NCI-H345 (cell line): ENCODE measurements at places on chromosomes 3 and 15.
A peak's percentile ranks its signal among the peaks of the same experiment; 100 is the strongest.

GRCh38 chr3:183312433-183312832 is 59.4 kb downstream of the B3GNT5 start:
- no peak for DNase-seq

DNA sequence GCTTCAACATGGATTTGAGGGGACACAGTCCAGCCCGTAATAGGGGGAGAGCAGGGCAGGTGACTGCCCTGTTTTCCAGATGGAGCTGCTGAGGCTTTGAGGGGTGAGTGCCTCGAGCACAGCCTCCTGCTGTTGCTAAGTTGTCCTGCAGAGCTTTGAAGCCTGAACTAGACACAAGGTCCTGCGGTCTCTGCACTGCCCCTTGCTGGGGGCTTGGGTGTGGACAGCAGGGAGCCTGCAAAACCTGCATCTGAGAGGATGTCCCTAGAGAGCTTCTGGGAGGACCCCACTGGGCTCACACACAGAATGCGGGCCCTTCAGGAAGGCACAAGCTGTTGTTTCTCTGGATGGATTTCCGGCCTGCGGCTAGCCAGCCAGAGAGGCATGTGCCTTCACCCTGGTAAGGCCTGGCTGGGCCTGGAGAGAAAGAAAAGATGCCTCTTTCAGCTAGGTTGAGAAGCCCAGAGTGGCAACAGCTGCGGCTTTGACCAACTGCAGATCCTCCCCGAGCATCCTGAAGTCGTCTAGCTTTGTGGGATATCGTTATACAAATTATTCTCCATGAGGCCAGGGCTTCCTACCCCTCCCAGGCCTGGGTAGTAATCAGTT is 226.2 kb downstream of the SLCO3A1 start:
- DNase-seq, result no peak

DNA sequence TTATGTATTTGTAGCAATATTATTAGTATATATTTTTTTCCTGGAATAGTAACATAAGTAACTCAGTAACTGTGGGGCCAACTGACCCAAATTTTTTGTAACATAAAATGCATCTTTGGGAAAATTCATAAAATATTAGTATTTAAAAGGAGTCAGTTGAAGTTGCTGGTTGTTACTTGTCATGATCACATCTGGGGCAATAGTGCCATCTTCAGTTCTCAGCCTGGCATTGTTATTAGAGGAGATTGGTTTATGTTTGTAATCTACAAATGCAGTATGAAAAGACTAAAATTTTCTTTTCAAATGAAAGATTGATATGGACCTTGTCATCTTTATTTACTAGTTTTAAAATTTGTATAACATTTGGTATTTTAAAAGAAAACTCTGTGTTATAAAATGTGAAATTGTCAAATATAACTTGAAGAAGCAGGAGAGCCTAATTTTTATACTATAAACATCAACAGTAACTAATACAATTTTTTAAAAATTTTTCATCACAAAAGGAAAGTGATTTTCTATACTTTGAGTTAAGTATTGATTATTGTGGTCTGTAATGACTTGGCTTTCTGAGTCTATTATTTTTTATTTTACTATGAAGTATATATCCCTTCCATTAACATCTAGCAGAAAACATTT is 38.8 kb upstream of the MLF1 start:
- peak; percentile 17 for DNase-seq

GRCh38 chr3:188446014-188446413 is 292.1 kb downstream of the LPP start:
- DNase-seq, result no peak

DNA sequence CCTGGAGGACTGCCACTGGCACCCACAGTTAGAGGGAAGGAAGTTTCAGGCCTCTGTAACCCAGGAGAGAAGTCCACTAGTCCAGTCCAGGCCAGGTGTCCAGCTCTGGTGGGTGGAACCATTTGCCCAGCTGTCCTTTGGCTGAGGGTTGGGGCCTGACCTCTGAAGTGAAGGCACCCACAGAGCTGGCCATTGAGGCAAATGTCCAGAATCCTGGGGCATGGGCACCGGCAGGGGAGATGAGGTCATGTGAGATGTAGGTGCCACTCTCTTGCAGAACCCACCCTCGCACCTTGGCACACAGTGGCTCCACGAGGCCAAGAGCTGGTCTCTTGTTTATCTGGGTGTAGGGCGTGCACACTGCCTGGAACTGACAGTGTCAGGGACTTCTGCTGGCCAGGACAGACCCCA is 162.8 kb downstream of the SMAD6 start:
- no peak for DNase-seq

DNA sequence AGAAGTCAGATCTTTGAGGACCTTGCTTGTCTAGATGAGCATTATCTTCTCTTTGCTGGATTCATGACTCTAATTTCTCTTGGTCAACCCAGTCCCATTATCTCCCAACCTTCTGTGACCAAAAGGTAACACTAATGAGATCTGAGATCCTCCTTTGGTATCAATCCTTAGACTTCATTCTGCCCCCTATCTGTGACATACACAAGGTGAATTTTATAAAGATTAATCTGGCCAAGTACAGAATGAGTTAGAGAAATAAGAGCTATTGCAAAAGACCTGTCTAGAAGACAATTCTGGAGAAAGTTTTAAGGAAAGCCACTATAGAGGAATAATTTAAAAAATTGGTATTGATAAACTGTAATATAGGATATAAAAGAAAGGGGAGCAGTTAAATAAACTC is 113.8 kb upstream of the KCNMB2 start:
- no peak for DNase-seq

- DNase-seq, result no peak
Observed at GRCh38 chr3:42610976-42611375, 10.5 kb downstream of the NKTR start.

- no peak for DNase-seq
Observed at GRCh38 chr3:142990721-142991120, 10.6 kb upstream of the U2SURP start.

DNA sequence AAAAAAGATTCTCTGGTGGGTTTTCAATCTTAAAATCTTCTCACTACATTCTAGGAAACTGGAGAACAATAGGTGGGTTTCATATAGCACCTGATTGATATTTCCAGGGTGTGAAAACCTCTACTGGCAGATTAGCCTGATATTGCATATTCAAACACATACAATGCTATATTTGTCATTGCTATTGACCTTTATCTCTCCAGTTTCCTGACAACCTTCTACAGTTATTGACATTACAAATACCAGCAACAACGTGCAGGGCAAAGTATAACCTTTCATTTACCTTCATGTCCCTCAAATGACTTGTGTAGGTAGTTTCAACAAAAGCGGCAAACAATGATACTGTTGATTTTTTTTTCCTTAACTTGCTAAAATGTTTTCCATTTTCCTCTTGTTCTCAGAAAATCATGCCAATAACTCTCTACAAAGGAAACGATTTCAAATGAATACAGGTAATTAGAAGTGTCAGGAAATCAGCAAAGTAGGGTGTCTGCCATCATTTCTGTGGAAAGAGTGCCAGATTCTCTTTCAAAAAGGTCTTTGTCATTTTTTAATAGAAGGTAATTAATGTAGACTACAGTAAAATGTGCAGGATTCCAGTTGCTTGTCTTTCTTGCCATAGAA is 72.6 kb upstream of the CDIN1 start:
- no peak for DNase-seq

DNA sequence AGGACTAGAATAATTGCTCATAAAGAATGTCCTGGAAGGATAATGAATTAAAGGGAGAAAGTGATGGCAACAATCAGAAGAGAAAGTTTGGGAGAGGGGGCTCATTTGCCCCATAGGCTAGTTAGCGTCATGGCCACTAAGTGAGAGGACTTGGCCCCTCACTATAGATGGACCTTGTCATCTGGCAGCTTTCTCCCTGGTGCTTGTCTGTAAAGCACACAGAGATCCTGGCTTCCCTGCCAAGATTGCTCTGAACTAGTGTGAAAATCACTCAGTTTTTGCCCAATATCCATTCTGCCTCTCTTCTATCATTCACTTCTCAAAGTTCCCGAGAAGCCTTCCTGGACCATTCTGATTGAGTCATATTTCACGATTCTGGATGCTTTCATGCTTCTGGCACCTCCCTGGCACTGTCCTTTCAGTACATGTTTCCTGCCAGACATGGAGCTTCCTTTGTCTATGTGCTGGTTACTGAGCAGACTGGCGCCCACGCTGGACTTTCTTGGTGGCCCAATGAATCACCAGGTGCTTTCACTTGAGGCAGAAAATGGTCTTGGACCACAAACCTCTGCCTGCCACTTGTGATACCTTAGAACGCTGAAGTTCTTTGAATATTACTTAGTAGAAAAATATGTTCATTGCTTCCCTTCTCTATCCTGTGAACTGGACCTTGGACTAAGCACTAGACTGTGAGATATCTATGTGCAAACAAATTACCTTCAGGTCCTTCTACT is 709.6 kb upstream of the CFAP20DC start:
- no peak for DNase-seq

- no peak for DNase-seq
Observed at GRCh38 chr15:65084500-65085206, 8.1 kb downstream of the KBTBD13 start.

- no peak for DNase-seq
Observed at GRCh38 chr3:186664506-186664905, 1.3 kb upstream of the HRG start.

- DNase-seq, result peak; percentile 19
Observed at GRCh38 chr3:32257641-32258438, 19.4 kb downstream of the CMTM8 start.

DNA sequence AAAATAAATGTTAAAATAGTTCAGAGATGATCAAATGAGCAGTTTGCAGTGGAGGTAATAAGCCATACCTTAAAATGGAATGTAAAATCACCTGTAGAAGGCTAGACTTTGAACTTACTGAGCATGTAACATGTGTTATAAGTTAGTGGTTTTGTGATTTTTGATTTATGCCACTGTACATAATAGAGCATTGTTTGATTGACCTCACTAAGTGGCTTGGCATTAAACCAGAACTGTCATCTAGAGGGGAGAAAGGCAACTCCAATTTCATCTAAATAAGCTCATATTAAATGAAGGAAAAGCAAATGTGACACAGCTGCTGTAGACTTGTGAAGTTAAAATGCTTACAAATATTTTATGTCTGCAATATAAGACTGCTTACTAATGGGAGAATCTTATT is 387.9 kb downstream of the ZIC1 start:
- DNase-seq, result no peak

GRCh38 chr15:32034106-32034505 is 3.8 kb downstream of the CHRNA7 start:
- no peak for DNase-seq

DNA sequence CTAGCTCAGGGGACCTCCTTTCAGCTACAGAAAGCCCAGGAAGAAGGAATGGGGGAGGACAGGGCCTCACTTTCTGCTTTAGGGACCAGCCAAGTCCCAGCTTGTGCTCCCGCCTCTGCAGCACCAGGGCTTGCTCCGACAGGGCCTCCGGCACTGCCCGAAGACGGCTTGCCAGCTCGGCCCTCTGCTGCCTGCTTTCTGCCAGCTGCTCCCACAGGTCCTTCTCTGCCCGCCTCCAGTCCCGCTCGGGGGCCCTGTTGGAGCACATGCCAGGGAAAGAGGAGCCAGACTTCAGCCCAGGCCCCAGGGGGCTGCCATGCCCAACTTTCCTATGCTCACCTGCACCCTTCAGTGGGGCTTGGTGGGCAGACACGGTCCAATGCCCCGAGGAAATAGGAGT is 4.3 kb upstream of the CLK3 start:
- DNase-seq, result no peak

DNA sequence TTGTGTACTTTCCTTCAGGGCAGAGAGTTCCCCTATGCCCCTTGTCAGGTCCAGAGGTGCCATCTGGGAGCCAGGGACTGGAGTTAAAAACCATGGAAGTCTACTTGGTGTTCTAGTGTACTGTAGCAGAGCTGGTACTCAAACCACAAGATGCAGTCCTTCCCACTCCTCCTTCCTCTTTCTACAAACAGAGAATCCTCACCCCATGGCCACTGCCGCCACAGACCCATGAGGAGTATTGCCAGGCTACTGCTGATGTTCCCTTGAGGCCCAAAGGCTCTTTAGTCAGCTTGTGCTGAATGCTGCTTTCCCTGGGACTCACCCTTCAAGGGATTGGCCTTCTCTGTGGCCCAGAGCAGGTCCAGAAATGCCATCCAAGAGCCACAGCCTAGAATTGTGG is 229.2 kb upstream of the ZPLD1 start:
- DNase-seq, result no peak

DNA sequence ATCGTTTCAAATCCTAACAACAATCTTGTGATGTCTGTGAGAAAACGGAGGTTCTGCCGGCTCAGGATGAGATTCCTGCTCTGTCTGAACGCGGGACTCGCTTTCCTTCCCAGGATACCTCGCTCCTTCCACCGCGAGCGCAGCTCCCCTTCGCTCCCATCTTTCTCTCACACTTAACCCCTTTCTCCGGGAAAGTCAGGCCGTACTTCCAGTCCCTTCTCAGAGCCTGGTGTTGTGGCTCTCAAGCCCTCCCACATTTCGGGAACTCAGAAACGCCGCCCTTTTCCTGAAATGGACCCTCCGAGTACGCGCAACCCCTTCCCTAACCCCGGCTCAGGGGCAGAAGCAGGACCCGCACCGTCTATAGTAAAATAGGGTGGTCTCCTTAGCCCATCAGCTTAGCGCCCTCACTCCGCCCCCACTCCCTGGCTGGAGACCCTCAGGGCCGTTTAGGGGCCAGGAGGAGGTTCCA is 378 bp upstream of the FEM1B start:
- peak; percentile 62 for DNase-seq

- peak; percentile 81 for DNase-seq
Observed at GRCh38 chr15:65930134-65930533, 60.8 kb downstream of the RAB11A start.

DNA sequence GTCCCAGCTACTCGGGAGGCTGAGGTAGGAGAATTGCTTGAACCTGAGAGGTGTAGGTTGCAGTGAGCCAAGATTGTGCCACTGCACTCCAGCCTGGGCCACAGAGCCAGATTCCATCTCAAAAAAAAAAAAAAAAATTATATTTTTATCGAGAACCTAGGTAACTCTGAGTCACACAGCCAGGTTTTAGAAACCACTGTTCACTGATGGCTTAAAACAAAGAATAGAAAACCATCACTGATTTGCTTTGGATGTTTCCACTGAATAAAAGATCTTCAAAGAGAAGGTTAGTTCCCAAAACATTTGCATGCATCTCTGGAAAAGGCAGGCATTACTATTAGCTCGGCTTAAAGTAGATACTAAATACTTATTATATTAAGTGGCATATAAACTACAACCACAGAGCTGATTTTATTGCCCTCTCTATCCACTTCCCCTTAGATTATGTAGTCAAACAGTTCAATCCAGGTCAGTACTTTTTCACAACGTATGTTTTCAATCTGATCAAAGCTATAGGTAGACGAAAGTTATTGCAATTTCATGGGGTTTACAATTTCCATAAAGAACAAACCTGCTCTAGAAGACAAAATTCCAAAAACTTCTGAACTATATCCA is 1.4 kb downstream of the B4GALT4 start:
- no peak for DNase-seq

DNA sequence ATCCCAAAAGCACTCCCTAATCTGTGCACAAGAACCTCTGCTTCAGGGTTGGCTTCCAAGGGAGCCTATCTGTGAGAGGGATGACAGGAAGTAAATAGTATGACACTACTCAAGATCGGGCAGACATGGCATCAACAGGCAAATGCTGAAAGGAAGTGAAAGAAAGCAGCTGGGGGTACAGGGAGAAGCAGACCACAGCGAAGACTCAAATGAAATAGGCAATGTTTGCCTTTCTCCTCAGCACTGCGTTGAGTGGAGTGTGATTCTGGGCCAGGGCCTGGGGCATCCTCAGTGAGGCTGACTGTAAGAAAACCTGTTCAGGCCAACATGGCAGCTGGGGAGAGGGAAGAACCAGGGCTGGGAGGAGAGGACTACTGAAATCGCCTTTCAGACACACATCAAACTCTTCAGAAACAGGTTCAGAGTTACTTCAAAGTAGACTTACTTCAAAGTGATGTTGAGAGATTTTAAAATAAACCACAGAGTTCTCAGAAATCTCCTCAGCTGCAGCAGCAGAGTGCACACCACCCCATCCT is 96.6 kb downstream of the SLC9A9 start:
- DNase-seq, result no peak
